ENCODE measurements at places on chromosomes 13 and 19. TPM values are rescaled to one million over a fixed set of nuclear protein-coding genes. Genes with fewer than 3 reads are reported as not detected.

CYP2A6 gene
- total RNA-seq = not detected

ZNF440 gene
- 7.7 TPM for total RNA-seq

GPR183 gene
- 51.9 TPM for total RNA-seq

KLF1 gene
- total RNA-seq = 0.18 TPM

CPAMD8 gene
- total RNA-seq = 0.11 TPM

ONECUT3 gene
- total RNA-seq = not detected

C19orf73 gene
- 1.7 TPM for total RNA-seq

LMTK3 gene
- total RNA-seq = 4.5 TPM

SERPINE3 gene
- not detected for total RNA-seq

PIN1 gene
- total RNA-seq = 74.2 TPM

DOCK9 gene
- 36.0 TPM for total RNA-seq

GPR12 gene
- total RNA-seq = not detected

ASPDH gene
- total RNA-seq = not detected

TNFAIP8L1 gene
- total RNA-seq = 14.1 TPM

FFAR1 gene
- 0.23 TPM for total RNA-seq

PRRG2 gene
- total RNA-seq = 0.81 TPM

SPHK2 gene
- total RNA-seq = 27.0 TPM

NECTIN2 gene
- 0.80 TPM for total RNA-seq

APLP1 gene
- total RNA-seq = 2.3 TPM

GYS1 gene
- total RNA-seq = 102 TPM

THSD8 gene
- total RNA-seq = 48.2 TPM

PPM1N gene
- total RNA-seq = 2.8 TPM

C13orf42 gene
- total RNA-seq = not detected

LILRB5 gene
- total RNA-seq = not detected

TEAD2 gene
- total RNA-seq = not detected

CBY2 gene
- total RNA-seq = not detected

SLC7A9 gene
- 0.14 TPM for total RNA-seq

IZUMO2 gene
- total RNA-seq = not detected
